Vein endothelial cell (primary cell): ENCODE measurements at places on chromosomes 2 and 18. TPM values are rescaled to one million over a fixed set of nuclear protein-coding genes. Genes with fewer than 3 reads are reported as not detected.

Gene IL1A
- total RNA-seq, result 0.33 and 0.57 TPM in 2 replicates

Gene TMEM178A
- total RNA-seq, result 1.3 TPM in 1 of 2 replicates, not detected in the other

Gene SLC38A11
- total RNA-seq, result not detected in 2 replicates

Gene MDH1B
- total RNA-seq, result 0.33 and 0.57 TPM in 2 replicates

Gene TBR1
- under 0.01 and 0.10 TPM in 2 replicates for total RNA-seq

Gene PTMA
- 1,152 and 1,307 TPM in 2 replicates for total RNA-seq

Gene AQP12A
- total RNA-seq, result not detected in 2 replicates

Gene SEMA4C
- total RNA-seq, result 22.6 and 35.3 TPM in 2 replicates

Gene SERPINB7
- total RNA-seq, result not detected in 2 replicates

Gene RTP5
- total RNA-seq, result not detected in 2 replicates

Gene SERPINB4
- not detected in 2 replicates for total RNA-seq

Gene CCDC88A
- total RNA-seq, result 48.3 and 64.3 TPM in 2 replicates

Gene SALL3
- total RNA-seq, result not detected in 2 replicates

Gene PARD3B
- 18.1 and 20.3 TPM in 2 replicates for total RNA-seq

Gene CNDP2
- total RNA-seq, result 52.3 and 69.7 TPM in 2 replicates

Gene EML6
- 0.65 and 0.86 TPM in 2 replicates for total RNA-seq

Gene POMC
- total RNA-seq, result 0.29 and 0.98 TPM in 2 replicates
